NCI-H1105 (cell line): ENCODE measurements at places on chromosomes 6 and 20.

GRCh38 chr6:133595111-133595761 is 293.7 kb upstream of the TCF21 start:
- no peak for DNase-seq

GRCh38 chr20:57759724-57760123 is 49.9 kb upstream of the PMEPA1 start:
- no peak for DNase-seq

- no peak for DNase-seq
These were observed 164.9 kb upstream of the EPHA7 start for GRCh38 chr6:93584300-93584699.

DNA sequence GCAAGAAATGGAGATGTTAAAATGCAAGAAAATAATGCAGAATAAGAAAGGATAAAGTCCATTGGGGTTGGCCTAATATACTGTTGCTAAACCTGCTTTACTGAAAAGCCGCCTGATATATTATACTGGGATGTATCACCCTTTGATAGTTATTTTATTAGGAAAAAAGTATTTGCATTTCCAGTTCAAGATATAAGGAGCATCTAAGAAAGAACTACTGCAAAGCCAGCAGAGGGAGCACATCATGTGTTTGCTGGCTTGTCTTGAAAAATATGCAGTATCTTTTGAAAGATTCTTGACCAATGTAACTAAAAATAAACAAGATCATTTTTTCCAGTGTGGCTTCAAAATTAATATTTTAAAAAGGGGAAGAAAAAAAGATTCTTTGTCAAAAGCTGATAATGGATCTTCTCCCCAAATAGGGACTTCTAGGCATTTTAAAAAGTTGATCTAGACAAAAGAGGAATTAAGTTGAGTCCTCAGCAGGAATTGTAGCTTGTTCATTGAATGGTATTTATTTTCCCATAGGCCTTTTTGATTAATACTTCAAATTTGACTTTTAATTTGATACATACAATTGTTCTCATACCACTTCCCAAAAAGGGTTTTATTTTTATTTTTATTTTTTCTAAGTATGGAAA is 214.9 kb downstream of the ZFAND3 start:
- DNase-seq: no peak

DNA sequence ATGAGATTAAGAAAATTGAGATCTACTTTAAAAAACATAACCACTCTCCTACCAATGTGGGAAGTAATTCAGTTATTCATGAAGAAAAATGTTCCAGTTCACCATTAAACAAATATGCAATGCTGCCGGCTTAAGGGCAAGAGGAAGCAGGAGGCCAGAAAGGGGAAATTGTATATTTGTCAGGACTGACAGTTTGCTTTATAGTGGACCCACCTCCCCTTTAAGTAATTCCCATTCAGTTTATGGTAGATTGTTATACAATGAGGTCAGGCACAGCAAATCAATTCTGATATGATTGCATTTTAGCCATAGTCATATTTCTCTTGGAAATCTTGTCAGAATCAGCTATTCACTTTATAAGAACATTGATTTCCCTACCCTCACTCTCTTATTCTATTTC is 547.8 kb downstream of the FRK start:
- no peak for DNase-seq
